ENCODE measurements at places on chromosomes 7 and 10. TPM values are rescaled to one million over a fixed set of nuclear protein-coding genes. Genes with fewer than 3 reads are reported as not detected.

DNA sequence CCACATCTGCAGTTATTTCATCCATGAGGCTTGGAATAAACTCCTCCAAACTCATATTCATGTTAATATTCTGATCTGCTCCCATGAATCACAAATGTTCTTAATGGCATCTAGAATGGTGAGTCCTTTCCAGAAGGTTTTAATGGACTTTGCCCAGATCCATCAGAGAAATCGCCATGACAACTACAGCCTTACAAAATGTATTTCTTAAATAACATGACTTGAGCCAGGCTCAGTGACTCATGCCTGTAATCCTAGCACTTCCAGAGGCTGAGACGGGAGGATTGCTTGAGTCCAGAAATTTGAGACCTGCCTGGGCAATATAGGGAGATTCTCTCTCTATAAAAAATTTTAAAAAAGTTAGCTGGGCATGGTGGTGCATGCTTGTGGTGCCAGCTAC, 102.1 kb upstream of the TMEM168 start:
- DNase-seq = peak; percentile 21

DNA sequence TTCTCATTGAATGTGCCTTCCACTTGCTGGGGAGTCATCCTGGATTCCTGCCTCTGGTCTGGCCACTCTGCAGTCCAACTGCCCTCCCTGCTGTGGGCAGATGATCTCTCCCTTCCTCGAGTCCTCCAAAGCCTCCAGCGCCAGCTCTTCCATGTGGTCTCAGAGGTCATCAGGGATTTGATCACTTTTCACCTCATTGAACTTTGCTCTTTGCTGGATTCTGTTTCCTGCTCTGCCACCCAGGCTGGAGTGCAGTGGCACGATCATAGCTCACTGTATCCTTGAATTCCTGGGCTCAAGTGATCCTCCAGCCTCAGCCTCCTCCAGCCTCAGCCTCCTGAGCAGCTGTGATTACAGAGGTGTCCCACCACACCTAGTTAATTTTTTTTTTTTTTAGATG, 22.1 kb upstream of the TBXAS1 start:
- no peak for DNase-seq

DNA sequence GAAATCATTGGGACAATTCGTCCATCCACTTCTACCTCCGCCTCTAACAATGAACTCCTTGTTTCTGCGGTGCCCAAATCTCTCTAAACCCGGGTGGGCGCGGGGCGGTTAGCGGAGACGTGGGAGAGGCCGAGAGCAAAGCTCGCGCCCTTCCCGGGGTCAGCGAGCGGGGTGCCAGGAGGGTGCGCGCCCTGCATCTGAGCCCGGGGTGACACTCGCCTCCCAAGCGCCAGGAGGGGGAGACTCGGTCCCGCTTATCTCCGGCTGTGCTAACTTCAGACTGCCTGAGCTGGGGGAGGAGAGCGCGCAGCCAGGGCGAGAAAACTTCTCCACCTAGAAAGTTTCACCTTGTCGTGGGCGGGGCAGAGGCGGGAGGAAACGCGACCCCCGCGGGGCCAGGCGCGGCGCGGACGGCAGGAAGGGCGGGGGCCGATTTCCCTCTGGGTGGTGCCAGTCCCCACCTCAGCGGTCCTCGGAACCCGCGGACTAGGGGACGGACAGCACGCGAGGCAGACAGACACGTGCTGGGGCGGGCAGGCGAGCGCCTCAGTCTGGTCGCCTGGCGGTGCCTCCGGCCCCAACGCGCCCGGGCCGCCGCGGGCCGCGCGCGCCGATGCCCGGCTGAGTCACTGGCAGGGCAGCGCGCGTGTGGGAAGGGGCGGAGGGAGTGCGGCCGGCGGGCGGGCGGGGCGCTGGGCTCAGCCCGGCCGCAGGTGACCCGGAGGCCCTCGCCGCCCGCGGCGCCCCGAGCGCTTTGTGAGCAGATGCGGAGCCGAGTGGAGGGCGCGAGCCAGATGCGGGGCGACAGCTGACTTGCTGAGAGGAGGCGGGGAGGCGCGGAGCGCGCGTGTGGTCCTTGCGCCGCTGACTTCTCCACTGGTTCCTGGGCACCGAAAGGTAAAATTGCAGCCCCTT, at the start of gene MET:
MET (plus strand) TSS at position 516 of the 915 bp plus-strand sequence. CDS start 26,889 bp downstream, outside the sequence.
- peak; percentile 98 for DNase-seq

GRCh38 chr10:132645630-132646442, 108.2 kb downstream of the INPP5A start:
- DNase-seq = no peak

Gene SPDYE2
- total RNA-seq = not detected

GRCh38 chr7:118259115-118259514, 34.6 kb downstream of the ANKRD7 start:
- no peak for DNase-seq

- no peak for DNase-seq
Observed at GRCh38 chr10:26274391-26274790, 57.8 kb downstream of the GAD2 start.

DNA sequence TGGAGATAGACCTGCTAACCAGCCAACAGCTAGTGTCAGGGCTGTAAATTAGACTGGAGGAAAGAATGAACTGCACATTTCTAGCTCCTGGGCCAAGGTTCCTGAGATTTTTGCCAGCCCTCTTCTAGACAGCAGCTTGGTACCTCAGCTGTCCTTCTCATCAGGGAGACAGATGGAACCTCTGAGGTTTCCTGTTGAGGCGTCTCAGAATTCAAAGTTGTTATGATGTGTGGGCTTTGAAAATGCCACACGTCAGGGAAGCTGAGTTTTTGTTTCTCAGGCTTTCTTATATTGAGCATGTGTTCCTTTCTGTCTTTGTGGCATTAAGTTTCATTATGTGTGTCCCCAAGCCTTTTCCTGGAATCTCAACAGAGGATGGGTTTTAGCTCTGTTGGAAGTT, 736.6 kb downstream of the AUTS2 start:
- DNase-seq = no peak

- no peak for DNase-seq
Observed at GRCh38 chr10:83184641-83185040, 954.7 kb upstream of the GHITM start.

- DNase-seq = no peak
Observed at GRCh38 chr10:22604344-22605126, 109.8 kb downstream of the PIP4K2A start.

GRCh38 chr10:97868134-97868685, 18.6 kb downstream of the GOLGA7B start:
- no peak for DNase-seq

- DNase-seq = no peak
Observed at GRCh38 chr7:158527038-158527437, 60.6 kb downstream of the PTPRN2 start.

Gene DNMBP
- total RNA-seq = 14.4 TPM

GRCh38 chr7:82410461-82410860, 33.1 kb downstream of the CACNA2D1 start:
- no peak for DNase-seq

Gene ITPRID1
- not detected for total RNA-seq

Gene PLEKHS1
- not detected for total RNA-seq

DNA sequence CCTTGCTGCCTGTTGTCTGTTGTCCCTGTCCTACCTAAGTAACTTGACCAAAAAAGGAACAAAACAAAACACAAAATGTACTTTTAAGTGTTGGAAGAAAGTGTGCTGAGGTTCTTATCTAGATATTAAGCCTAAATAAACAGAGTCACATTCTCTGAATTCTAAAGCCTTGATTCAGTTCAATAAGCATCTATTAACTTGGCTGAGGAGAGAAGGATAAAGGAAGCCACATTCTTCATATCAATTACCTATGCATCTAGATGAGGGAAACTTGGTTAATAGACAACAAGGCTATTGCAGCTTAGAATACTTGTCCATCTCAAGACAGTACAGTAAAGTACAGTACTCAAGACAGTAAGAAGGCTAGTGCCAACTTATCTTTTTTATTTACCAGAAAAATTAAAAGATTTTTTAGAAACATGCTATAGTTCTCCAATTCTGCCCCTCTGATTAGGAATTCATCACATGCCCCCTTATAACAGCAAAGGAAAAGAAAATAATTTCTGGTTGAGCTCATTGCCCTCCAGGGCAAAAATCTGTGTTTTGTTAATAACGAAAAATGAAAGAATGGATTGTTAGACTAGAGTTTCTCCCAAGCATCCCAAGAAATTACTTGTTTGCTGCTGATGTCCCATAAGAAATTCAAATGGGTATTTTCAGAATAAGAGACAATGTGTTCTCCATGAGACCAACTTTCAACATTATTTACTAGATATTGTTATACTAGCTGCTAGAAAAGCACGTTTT, 546.5 kb upstream of the SEMA3D start:
- DNase-seq = no peak

DNA sequence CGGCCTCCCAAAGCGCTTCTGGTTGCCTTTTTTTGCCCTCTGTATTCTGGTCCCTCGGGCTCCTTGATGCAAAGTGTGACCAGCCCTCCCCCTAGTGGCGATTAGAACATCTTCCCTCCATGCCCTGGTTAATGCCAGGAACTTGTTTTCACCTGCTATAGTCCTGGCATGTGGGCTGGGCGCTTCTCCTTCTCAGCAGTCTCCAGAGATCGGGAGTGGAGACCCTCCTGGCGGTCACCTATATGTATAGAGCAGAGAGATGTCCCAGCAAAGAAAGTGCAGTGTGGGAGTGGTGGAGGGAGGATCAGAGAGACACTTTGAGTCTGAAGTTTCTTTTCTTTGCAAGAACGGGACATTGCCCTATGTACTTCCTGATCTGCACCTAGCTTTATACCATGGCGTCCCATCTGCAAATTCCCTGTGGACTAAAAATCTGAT, 264.1 kb downstream of the OTUD1 start:
- peak; percentile 73 for DNase-seq

DNA sequence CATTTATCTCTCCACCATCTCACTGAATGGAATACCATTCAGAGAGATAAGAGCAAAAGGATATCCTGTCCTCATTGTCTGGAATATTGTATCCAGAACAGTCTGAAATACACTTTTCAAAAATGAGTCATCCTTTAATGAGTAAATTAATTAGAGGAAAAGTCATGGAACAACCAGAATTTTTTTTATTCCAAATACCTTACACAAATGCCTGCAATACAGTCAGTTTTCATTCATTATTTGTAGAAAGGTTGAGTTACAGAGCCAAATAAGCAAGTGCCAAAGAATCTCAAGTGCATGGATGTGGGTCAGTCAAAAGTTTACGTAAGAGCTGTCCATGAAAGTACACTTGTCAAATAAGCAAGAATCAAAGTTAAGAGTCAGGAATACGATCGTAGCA, 482.6 kb downstream of the IPMK start:
- no peak for DNase-seq

Gene UNC5B
- 6.0 TPM for total RNA-seq

Gene A1CF
- total RNA-seq = not detected

GRCh38 chr10:70557086-70557845, 45.3 kb downstream of the PRF1 start:
- no peak for DNase-seq

DNA sequence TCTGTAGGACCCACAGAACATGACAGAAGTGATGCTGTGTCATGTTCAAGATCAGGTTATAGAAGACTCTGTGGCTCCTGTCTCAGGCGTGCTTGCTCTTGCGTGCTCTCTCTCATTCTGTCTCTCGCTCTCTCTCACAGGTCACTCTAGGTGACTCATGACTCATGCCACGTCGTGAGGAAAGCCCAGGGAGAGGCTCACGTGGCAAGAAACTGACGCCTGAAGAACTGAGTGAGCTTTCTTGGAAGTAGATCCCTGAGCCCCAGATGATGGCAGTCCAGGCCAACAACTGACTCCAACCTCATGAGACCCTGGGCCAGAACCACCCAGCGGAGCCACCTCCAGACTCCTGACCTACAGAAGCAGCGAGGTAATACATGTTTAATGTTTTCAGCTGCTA, 103.3 kb downstream of the DNMBP start:
- peak; percentile 11 for DNase-seq

- DNase-seq = no peak
Observed at GRCh38 chr7:106367664-106368063, 82.9 kb upstream of the NAMPT start.

Gene VWDE
- 0.42 TPM for total RNA-seq

Gene SLC16A9
- 11.7 TPM for total RNA-seq

Gene CRHR2
- total RNA-seq = not detected

- peak; percentile 11 for DNase-seq
Observed at GRCh38 chr7:77657427-77658224, 38.6 kb upstream of the RSBN1L start.

Gene POLR2J2
- 0.27 TPM for total RNA-seq

DNA sequence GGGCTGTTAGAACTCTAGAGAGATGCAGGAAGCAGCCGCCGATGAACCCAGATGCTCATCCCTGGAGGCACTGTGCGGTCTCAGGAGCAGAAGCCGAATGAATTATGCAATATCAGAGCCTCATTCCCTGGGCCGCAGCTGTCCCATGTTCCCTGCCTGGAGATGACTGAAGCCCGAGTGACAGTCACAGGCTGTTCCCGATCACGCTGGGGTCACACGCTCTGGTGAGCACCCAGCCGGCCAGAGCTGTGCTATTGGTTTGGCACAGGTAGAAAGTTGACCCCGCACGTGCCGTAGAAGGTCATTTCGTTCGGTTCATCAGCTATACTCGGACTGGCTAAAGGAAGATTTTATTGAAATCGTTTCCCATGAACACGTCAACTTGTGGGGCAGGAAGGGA, 140.5 kb upstream of the SH2B2 start:
- DNase-seq = no peak

Gene DLX5
- total RNA-seq = 1.3 TPM

DNA sequence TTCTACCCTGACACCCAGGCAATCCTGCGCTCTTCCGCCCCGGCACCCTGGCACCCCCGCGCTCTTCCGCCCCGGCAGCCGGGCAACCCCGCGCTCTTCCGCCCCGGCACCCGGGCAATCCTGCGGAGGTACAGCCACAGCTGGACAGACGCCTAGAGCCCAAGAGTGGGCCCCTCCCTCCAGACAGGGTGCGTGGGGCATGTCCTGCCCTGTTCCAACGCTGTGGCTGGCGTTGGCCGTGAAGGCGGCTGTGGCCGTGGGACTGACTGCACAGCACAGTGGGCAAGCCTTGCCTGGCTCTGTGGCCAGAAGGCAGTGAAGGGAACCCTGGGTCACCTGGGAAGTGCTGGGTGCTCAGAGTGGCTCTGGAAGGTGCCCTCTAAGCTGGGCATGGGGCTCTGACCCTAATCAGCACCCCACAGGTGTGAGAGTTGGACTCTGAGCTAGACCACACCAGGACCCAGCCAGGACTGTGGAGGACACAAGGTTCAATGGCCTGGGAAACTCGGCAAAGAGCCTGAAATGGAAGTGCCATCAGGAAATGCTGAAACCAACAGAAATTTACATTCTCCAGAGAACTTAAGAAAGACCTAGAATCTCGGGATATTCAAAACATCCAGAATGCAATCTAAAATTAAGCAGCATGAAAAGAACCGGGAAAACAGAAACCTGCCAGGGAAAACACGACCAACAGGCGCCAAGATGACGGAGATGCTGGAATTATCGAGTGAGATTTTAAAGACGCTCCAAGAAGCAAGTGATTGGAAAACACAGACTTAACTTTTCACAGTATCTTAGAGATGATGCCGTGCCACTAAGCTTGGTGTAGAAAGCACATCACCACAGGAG, 253.6 kb downstream of the ELFN1 start:
- DNase-seq = no peak

- no peak for DNase-seq
Observed at GRCh38 chr7:78279032-78279431, 480.5 kb downstream of the PHTF2 start.

Measured in Daoy (cell line).